MCF 10A (cell line): ENCODE measurements at places on chromosomes 6 and 20. TPM values are rescaled to one million over a fixed set of nuclear protein-coding genes. Genes with fewer than 3 reads are reported as not detected.

Gene OPN5
- not detected in 2 replicates for total RNA-seq

DNA sequence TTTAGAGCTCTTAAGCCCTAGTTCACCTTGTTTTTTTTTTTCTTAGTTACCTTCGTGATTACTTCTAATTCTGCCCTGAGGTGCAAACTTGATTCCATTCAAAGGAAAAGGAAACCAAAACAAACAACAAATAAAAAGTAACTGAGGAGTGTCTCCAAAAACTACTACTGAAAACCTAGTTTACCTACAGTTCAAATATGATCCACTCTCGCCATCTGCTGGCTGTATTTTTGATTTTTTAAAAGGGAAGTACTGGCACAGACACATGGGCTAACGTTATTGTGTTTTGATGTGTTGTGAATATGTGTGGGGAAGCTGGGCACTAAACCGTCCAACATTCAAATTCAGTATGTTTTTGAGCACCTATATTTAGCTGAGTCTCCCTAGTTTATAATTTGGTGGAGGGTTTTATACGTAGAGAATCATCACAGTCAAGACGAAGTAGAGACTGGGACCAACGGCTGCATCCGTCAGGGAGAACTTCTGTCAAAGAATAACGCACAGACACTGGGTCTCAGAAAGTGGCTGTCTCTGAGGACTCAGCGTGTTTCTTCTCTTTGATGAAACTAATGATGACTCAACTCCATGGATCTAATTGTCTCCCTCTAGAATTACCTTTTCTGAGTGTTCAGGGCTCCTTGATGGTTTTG is 373.5 kb upstream of the BTBD3 start:
- peak; percentile 75 for DNase-seq

DNA sequence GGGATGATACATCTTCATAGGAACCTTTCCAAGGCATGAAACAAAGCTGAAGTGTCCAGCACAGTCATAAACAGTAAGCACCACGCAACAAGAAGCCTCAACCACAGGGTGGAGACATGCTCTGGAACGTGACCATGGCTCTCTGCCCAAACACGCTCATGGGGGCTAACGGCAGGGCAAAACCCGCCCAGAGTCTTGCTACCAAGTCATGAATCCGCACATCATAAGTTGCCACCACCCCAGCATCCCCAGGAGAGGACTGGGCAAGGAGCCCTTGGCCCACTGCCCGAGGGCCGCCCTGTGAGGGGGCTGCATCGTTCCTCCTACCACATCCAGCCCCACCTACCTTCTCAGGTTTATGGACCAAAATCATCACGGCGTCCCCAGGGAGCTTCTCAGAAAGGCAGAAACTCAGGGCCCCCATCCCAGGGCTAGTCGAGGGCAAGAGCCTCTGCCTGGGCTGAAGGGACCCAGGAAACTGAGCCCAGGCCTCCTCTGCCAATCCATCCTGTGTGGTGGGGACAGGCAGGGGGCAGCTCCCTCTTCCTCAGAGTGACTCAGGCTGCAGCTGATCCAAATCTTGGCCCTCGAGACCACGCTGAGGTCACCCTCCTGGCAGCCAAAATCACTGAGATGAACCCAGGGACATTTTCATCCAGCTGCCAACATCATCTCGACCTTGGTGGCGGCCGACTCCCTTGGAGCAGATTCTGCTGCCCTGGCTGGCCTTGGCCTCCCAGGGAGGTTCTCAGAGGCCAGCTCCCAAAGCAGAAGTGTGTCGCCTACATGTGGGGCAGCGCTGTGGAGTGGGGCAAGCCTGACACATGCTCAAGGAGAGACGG is 42.6 kb downstream of the BMP7 start:
- DNase-seq: peak; percentile 11

DNA sequence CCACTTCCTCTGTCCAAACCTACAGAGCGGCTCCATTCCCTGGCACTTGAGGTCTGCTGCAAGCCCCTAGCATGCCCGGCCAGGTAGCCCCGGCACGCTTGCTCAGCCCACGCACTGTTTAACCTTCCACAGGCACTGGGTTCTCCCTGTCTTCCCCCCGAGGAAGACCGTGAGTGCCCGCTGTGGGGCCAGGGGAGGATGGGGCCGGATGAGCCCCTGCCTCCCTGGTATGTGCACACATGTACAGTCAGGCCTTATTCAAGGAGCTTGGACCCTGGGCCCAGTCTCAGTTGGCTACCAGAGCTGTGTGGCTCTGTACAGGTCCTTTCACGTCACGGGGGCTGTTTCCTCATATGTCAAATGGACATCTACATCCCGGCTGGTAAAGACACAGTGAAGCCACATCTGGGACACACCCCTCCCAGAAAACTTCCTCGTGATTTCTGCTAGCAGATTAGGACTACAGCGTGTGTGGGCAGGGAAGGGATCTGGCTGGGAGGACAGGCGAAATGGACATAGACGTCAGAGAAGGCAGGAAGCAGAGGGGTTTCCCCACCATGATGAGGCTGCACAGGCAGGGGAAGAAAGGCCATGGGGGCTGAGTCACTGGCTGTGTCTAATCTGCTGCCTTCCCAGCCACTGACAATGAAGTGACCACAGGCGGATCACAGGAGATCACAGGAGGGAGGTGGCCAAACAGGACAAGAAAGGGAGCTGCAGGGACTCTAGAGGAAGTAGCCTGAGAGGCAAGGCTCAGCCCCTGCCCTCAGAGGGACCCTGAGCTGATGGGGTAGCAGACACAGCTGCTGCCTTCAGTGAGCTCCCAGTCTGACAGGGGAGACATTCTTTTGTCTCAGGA is 62.9 kb downstream of the MRPL14 start:
- peak; percentile 91 for DNase-seq
